GM23338 (cell line): ENCODE measurements at places on chromosomes 5 and 9. TPM values are rescaled to one million over a fixed set of nuclear protein-coding genes. Genes with fewer than 3 reads are reported as not detected.

Gene RIC1
- 31.5 and 34.9 TPM in 2 replicates for total RNA-seq

DNA sequence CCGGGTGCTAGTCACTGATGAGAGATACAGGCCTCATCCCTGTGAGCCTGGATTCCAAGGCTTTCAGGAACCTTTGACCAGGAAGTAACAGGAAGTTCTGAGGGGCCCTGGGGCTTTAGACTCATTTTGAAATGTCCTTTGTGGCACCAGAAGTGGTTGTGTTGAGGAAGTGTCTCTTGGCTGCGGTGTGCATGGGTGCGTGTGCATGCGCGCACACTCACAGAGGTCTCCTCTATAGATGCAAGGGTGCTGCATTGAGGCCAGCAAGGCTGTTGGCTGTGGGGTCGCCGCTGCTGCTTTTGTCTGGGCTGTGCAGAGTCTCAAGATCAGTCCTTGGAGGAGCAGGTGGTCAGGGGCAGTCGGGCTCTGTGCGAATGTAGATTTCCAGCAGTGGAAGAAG is 7.6 kb downstream of the RAB24 start:
- DNase-seq: no peak

- no peak for DNase-seq
Measured at GRCh38 chr5:115455301-115455707, 89.3 kb downstream of the FEM1C start.

GRCh38 chr9:83047839-83048775 is 14.8 kb downstream of the RASEF start:
- DNase-seq: no peak

DNA sequence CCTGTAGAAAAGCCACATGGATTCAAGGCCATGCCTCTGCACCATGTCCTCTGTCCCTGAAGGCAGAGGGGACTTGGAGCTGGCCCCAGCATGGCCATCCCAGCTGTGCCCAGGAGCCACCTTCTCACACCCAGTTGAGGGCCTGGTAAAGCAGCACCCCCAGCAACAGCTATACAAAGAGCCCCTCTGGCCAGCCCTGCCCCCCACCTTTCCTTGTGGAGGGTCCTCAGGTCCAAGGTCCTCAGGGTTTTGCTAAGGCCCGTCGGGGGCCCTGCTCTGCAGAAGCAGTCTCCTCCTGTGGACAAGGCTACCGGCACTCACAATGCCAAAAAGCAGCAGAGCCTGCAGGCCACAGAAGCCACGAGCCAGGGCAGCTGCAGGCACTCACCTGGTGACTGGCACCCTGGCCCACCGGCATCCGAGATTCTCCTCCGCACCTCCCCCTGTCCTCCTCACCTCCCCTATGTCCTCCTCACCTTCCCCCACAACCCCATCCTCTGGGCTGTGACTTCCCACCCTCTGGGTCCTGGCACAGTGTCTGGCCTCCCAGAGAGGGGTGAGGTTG is 39.9 kb upstream of the LPCAT1 start:
- DNase-seq: no peak
